ENCODE measurements at places on chromosomes 4 and X. TPM values are rescaled to one million over a fixed set of nuclear protein-coding genes. Genes with fewer than 3 reads are reported as not detected.

TXLNG gene
- 8.6 TPM for total RNA-seq

STK26 gene
- 11.3 TPM for total RNA-seq

SATL1 gene
- not detected for total RNA-seq

OTC gene
- total RNA-seq, result not detected

STK32B gene
- total RNA-seq, result 1.3 TPM

OFD1 gene
- 9.6 TPM for total RNA-seq

LDB2 gene
- total RNA-seq, result 21.5 TPM

GRPR gene
- 0.43 TPM for total RNA-seq

ITIH6 gene
- total RNA-seq, result not detected

COL4A6 gene
- total RNA-seq, result 11.9 TPM

TMEM255A gene
- total RNA-seq, result not detected

FAM133A gene
- not detected for total RNA-seq

PPEF1 gene
- not detected for total RNA-seq

MAGEA11 gene
- not detected for total RNA-seq

CYLC1 gene
- not detected for total RNA-seq

MAGEB2 gene
- not detected for total RNA-seq

CXCL1 gene
- 128 TPM for total RNA-seq

NLGN3 gene
- total RNA-seq, result 0.22 TPM

CT45A10 gene
- not detected for total RNA-seq

HEPH gene
- 0.22 TPM for total RNA-seq

SCML2 gene
- total RNA-seq, result 0.22 TPM

CT47A7 gene
- total RNA-seq, result not detected

PAGE2 gene
- not detected for total RNA-seq

KCNIP4 gene
- 0.29 TPM for total RNA-seq

SPANXB1 gene
- total RNA-seq, result not detected

FAT1 gene
- 122 TPM for total RNA-seq

PCSK1N gene
- total RNA-seq, result not detected

KIT gene
- total RNA-seq, result under 0.01 TPM

SHROOM4 gene
- 0.44 TPM for total RNA-seq

ATXN3L gene
- total RNA-seq, result not detected

CASP6 gene
- 7.4 TPM for total RNA-seq

DGKK gene
- not detected for total RNA-seq

MAGEA12 gene
- total RNA-seq, result not detected

SPANXA1 gene
- not detected for total RNA-seq

TLR10 gene
- not detected for total RNA-seq

CXorf58 gene
- total RNA-seq, result not detected

GYPE gene
- total RNA-seq, result 0.43 TPM

UGT2B11 gene
- total RNA-seq, result not detected

PABPC5 gene
- not detected for total RNA-seq

SNX25 gene
- total RNA-seq, result 33.3 TPM

MAGEE1 gene
- total RNA-seq, result 0.29 TPM

SOX3 gene
- total RNA-seq, result not detected

XAGE1A gene
- not detected for total RNA-seq

MAGEA10 gene
- not detected for total RNA-seq

GSX2 gene
- total RNA-seq, result not detected

NAP1L5 gene
- 3.3 TPM for total RNA-seq

USO1 gene
- 123 TPM for total RNA-seq

MMGT1 gene
- total RNA-seq, result 32.4 TPM
